ENCODE measurements at places on chromosomes 1 and 21. TPM values are rescaled to one million over a fixed set of nuclear protein-coding genes. Genes with fewer than 3 reads are reported as not detected.

Gene HRNR
- polyA plus RNA-seq: not detected

- no peak for DNase-seq
Observed at GRCh38 chr1:77170687-77171086, 48.5 kb downstream of the PIGK start.

DNA sequence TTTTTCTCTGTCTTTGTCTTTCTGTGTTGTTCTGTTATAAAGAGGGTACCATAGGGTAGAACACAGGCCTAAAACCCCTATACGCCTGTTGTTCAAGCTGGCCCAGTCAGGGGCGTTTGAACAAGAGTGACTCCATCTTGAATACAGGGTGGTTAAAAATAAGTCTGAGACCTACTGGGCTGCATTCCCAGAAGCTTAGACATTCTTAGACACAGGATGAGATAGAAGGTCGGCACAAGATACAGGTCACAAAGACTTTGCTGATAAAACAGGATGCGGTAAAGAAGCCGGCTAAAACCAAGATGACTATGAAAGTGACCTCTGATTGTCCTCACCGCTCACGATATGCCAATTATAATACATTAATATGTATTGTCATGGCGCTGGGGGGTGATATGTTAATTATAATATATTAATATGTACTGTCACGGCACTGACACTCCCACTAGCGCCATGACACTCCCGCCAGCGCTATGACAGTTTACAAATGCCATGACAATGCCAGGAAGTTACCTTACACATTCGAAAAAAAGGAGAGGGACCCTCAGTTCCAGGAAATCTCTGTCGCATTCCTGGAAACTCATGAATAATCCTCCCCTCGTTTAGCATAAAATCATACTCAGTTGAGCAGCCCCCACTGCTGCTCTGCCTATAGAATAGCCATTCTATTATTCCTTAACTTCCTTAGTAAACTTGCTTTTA lies 58.5 kb upstream of the KLHDC7A start:
- DNase-seq: no peak

DNA sequence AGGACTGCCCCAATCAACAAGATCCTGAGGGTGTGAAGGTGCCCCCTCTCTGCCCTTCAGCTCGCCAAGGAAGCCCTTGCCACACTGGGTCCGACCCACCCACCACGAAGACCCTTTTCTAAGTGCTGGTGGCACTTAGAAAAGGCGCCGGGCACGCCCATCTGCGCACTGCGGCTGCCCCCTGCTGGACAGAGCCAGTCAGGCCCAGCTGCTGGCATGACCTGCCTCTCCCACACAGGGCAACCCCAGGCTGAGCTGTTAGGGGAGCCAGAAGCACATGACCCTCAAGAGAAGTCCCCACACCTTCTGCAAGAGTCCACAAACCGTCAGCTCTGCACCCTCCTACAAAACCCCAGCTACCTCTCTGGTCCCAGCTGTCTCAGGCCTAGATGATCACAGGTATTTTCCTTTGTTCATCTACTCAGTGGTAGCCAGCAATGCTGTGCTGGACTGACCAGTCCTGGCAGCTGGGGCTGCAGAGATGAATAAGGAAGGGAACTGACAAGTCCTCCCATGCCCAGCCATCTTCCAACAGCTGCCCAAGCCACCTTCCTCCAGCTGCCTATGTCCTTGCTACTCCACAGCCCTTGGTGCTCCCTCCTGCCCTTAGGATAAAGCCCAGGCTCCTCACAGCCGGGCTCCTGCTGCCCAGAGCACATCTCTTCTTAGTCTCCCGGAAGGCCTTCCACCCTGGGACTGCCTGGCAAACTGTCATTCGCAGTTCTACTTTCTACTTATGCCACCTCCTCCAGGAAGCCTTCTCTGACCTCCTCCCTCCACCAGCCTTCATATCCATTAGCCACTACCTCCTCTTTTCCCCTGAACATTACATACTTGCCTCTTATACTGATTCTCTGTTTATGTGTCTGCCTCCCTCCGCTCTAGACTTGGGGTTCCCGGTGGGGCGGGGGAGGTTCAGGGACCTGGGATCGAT lies 39.8 kb upstream of the ZC3H12A start:
- DNase-seq: peak; percentile 55

Gene ICOSLG
- 13.8 TPM for polyA plus RNA-seq

DNA sequence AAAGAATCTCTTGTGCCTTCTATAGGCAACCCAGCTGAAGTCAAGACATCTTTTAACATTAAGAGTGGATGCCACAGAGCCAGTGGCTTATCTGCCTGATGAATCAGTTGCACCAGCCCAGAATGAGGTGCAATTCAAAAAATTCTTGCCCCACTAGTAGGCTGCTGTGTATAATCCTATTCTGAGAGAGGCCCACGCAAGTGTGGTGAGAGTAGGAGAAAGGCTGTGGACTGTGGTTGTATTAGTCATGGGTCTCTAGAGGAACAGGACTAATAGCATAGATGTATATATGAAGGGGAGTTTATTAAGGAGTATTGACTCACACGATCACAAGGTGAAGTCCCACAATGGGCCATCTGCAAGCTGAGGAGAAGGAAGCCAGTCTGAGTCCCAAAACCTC lies 216.4 kb downstream of the LTN1 start:
- DNase-seq: no peak

- DNase-seq: peak; percentile 25
Observed at GRCh38 chr1:220113136-220113695, 19.3 kb downstream of the IARS2 start.

- DNase-seq: no peak
Observed at GRCh38 chr1:55304229-55304740, 89.1 kb upstream of the USP24 start.

Measured in naive B cell (primary cell).